ENCODE measurements at places on chromosomes 13 and 19. TPM values are rescaled to one million over a fixed set of nuclear protein-coding genes. Genes with fewer than 3 reads are reported as not detected.

Gene OR7C1
- not detected for polyA plus RNA-seq

Gene SPRED3
- 5.9 TPM for polyA plus RNA-seq

Gene CD79A
- polyA plus RNA-seq: 0.37 TPM

DNA sequence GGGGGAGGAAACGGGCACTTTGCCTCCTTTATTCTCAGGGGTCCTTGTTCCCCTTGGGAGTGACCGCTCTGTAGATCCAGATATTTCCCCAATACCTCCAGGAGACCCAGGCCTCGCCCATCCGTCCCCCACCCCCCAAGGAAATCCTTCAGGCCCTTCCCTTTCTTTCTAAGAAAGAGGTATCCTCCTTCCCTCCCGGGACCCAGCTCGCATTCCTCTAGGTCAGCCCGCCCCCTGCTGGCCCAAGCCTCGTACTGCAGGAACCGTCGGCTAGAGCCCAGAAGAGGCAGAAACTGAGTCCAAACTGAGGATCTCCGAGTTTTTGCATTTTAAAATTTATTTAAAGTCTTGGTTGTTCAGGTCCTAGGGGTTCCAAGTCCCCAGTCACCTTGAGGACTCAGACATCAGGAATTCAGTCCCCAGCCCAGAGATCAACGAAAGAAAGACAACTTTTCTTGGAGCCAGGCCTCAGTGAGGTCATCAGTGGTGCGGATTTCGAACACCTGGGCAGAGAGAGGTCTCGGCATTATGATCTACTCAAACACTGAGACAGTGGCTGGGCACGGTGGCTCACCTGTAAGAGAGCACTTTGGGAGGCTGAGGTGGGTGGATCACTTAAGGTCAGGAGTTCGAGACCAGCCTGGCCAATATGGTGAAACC is 7.5 kb upstream of the LRFN1 start:
- DNase-seq: no peak

DNA sequence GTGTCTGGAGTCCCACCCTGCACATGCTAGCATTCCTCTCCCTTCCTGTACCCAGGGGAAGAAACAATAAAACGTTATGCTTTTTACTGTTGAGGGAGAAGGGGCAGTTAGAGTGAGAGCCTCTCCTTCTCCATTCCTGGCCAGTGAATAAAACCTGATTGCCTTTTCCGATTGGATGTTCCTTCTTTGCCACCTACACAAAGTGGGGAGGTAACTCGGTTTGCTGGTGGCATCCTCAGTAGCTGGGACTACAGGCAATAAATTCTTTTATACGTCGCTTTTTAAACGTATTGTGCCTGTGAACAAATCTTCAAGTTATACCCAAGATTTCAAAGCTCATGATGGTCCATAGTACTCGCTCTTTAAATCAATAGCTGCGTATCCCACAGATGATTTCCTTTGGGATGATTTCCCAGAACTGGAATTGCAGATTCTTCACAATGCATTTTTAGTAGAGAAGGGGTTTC is 660 bp upstream of the MVB12A start:
- DNase-seq: no peak

DNA sequence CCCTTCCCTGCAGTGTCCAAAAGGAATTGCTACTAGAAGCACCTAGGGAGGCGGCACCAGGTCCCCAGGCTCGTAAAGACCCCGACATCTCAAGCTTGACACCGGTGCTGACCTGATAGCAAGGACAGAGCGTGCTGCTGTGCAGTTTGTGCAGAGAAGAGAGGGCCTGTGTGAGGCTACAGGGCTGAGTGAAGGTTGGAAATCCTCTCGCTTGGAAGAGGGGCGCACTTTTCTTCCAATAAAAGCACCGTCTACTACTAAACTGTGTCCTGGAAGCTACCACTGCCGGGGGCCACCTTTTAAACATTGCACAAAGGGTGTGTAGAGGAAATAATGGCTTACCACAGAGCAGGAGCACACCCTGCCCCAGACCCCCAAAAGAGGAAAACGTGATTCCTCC is 11.0 kb downstream of the TMEM272 start:
- no peak for DNase-seq

DNA sequence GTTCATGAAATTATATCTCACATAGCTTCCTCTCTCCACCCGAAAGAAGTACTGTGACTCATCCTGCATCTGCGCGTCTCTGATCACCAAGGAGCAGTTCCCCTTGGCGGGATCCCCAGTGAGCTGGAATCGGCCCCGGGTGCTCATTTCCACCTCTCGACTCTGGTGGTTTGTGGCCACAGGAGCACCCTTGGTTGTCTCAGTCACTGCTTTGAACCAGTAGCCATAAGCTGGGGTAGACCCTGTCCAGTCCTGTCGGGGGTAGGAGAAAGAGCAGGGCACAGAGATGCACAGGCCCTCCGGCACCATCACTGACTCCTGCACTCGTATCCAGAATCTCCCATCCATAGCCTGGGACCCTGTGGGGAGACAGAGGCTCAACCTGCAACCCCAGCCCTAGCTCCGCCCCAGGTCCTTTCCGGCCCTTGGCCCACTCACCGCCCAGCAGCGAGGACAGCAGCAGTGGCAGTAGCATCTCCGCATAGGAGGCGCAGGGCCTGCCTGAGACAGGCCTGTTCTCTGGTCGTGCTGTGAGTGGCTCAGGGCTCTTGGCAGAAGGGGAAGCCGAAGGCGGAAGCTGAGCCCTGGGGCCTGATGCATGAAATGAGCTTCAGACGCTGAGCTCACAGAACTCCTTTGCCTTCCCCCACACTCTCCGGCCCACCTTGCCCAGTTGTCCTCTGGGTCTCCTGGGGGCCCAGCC is at the start of gene SIGLEC10:
Gene SIGLEC10 (minus strand): TSS at position 536 of the 703 bp plus-strand sequence. CDS start 61 bp downstream, at position 475.
- no peak for DNase-seq

GRCh38 chr19:10104665-10105508 is 1.3 kb upstream of the PPAN start:
- no peak for DNase-seq

GRCh38 chr19:2187159-2187558 is 23.4 kb downstream of the DOT1L start:
- DNase-seq: no peak

- DNase-seq: no peak
These were observed 56.9 kb upstream of the GTF2F2 start for GRCh38 chr13:45063261-45063860.
